ENCODE measurements at places on chromosomes 1 and 21. TPM values are rescaled to one million over a fixed set of nuclear protein-coding genes. Genes with fewer than 3 reads are reported as not detected.
A peak's percentile ranks its signal among the peaks of the same experiment; 100 is the strongest.

GRCh38 chr1:68814067-68814466 is 317.2 kb upstream of the DEPDC1 start:
- no peak for DNase-seq
- H3K27ac ChIP-seq: no peak overlapping the region
- no peaks in the 10 kb centered on the region for H3K4me1 ChIP-seq
- no peaks in the 10 kb centered on the region for H3K36me3 ChIP-seq
- H3K4me3 ChIP-seq: no peak overlapping the region

- no peaks in the 10 kb centered on the region for H3K36me3 ChIP-seq
- DNase-seq: peak; percentile 85
- H3K4me1 ChIP-seq: peaks cover 4% of the 10 kb centered on the region
- H3K27me3 ChIP-seq: no peaks in the 10 kb centered on the region
Observed at GRCh38 chr1:65174585-65174984, 26.6 kb downstream of the AK4 start.

GRCh38 chr1:4596486-4596885 is 57.9 kb upstream of the AJAP1 start:
- H3K4me1 ChIP-seq: no peaks in the 10 kb centered on the region
- no peak for DNase-seq
- H3K36me3 ChIP-seq: no peaks in the 10 kb centered on the region
- no peak overlapping the region for H3K4me3 ChIP-seq
- no peak overlapping the region for H3K27ac ChIP-seq

Gene TMEM200B
- total RNA-seq: 18.2 TPM

Gene SCAF4
- 33.9 TPM for total RNA-seq

Data from aorta (tissue), 5 donors.